ENCODE measurements at places on chromosomes 3 and 15. TPM values are rescaled to one million over a fixed set of nuclear protein-coding genes. Genes with fewer than 3 reads are reported as not detected.

GRCh38 chr15:36878684-36879262 lies 221.6 kb downstream of the MEIS2 start:
- no peak for DNase-seq

GRCh38 chr3:147924755-147925154 lies 515.6 kb downstream of the ZIC1 start:
- DNase-seq, result no peak

Gene GPR27
- total RNA-seq, result 12.1 TPM

DNA sequence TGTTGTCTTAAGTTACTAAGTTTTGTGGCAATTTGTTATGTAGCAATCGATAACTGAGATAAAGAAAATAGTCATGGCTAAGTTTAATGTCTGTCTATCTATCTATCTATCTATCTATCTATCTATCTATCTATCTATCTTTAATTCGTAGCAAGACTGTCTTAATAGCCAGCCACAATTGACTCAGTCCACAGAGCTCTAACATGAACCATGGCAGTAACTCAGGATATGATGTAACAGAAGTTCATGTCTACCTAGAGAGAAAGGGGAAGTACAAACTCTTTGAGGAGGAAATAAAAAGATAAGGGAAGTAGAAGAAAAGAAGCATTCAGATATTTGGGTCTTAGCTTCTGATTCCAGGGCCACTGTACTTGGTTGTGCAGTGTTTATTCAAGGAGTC lies 61.5 kb upstream of the FNDC3B start:
- DNase-seq, result no peak

GRCh38 chr15:39173426-39173825 lies 407.5 kb upstream of the THBS1 start:
- no peak for DNase-seq

DNA sequence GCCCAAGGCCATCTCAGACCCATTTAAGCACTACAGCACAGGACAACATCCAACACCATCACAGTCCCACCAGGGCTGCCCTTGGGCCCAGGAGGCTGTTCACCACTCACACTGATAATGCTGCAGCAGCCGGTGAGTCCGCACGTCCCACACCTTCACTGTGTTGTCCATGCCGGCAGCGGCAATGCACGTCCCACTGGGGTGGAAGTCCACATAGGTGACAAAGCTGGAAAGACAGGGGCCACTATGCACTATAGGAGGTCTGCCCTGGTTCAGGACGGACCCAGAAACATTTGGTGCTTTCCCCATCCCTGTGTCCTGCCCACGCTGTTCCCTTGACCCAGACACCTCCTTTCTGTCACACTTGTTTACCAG lies 8.5 kb downstream of the POC1A start:
- DNase-seq, result no peak

- peak; percentile 77 for DNase-seq
Measured at GRCh38 chr3:136751316-136752171, 634 bp downstream of the STAG1 start.

Gene GOLGA8O
- 6.1 TPM for total RNA-seq

GRCh38 chr3:30181581-30181980 lies 424.8 kb upstream of the TGFBR2 start:
- no peak for DNase-seq

GRCh38 chr3:27930052-27930602 lies 208.0 kb upstream of the EOMES start:
- no peak for DNase-seq

DNA sequence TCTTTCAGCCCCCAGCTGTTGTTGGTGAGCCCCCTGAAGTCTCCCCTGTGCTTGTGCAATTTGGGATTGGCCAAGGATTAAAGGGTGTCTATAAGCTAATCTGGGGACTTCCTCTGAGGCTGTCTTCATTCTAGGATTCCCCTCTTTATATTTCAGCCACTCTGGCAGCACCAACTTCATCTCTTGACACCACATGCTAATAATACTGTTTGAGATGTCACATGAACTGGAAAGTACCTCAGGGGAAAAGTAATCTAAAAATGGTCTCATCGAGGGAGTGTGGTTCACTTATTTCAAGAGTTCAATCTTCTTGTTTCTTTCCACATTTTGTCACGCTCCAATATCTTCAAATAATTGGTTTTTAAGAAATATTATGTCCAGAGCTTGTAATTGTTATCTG lies 279.2 kb upstream of the TMC3 start:
- no peak for DNase-seq

DNA sequence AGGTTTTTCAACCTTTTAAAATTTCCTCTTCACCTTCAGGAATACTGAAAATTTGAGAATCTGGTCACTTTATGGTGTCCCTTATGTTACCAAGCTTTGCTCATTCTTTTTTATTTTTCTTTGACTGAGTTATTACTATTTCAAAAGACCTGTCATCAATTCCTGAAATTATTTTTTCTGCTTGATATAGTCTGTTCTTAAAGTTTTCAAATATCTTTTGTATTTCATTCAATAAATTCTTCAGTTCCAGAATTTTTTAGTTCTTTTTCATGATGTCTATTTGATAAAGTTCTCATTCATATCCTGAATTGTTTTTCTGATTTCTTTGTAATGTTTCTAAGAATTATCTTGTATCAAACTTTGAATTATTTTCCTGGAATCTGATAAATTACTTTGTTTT lies 63.9 kb downstream of the UQCC5 start:
- DNase-seq, result no peak

- DNase-seq, result no peak
Measured at GRCh38 chr3:4292301-4292700, 10.9 kb upstream of the SETMAR start.

DNA sequence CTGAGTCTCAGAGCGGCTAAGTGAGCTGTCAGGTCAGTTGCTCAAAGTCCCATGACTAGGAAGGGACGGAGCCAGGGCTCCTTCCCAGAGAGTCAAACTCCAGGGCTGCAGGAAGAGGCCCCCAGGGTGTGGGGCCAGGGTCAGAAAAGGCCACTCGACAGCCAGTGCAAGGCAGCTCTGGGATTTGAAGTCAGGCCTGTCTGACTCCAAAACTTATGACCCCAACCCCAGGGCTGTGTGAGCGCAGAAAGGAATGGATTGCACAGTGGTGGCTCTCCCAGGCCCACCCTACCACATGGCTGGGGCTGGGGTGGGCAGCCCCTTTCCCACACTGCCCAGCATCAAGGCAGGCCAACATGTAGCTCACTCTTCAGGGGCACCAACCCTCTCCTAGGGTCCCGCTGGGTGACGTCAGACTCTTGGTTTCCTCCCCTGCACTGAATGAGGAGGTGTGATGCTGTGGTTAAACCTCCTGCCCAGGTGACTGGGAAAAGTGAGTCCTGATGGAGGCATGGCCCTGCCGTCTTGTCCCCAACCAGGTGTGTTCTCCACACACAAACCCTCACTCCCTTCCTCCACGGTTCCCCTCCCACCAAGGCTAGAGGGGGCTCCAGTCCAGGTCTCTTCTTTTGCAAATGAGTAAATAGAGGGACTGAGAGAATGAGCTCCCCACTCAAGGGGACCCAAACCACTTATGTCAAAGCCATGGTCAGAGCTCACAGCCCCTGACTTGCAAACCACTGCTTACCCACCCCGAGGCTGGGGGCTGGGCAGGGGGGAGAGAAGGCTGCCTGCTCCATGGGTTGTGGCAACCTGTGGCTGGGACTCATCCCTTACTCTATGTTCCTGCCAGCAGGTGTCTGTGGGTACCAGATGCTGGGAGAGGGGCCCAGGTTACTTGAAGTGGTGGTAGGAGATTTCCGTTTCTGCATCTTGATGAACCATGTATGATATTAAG lies 23.8 kb upstream of the CORO2B start:
- DNase-seq, result no peak

DNA sequence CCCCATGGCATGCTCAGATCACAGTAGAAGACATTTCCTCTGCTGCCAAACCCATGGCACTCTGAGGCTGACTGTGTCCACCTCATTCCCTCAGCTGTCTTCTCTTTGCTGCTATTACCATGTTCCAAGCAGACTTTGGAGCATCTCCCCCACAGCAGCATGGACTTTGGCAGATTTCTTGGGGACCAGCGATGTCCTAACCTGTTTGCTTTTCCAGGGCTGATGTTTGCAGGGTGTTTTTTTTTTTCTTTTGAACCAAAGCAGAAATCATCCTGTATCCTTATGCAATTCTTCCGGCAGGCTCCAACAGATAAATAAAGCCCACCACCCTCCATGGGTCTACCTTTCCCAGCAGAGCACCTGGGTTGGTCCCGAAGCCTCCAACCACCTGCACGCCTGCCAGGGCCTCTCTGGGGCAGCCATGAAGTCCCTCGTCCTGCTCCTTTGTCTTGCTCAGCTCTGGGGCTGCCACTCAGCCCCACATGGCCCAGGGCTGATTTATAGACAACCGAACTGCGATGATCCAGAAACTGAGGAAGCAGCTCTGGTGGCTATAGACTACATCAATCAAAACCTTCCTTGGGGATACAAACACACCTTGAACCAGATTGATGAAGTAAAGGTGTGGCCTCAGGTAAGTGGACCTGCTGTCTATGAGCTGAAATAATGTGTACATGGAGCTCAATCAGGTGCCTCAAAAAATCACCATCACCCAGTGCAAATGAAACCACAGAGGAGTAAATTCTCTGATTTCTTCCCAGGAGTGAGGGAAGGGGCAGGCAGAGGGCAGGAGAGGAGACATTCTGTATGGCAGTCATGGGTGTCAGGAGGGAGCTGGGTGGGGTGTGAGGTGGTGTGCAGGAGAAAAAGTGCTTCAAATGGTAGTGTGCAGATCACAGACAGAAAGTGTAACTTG lies at the start of gene AHSG:
Gene AHSG (plus strand): TSS at position 340 of the 916 bp plus-strand sequence. CDS start 82 bp downstream, at position 422.
- no peak for DNase-seq

Gene SPINK8
- total RNA-seq, result not detected

GRCh38 chr3:105559856-105560255 lies 193.1 kb downstream of the ALCAM start:
- DNase-seq, result no peak

GRCh38 chr3:193481436-193481835 lies 73.3 kb downstream of the ATP13A4 start:
- no peak for DNase-seq
